ENCODE measurements at places on chromosomes 2 and 18.
A peak's percentile ranks its signal among the peaks of the same experiment; 100 is the strongest.

DNA sequence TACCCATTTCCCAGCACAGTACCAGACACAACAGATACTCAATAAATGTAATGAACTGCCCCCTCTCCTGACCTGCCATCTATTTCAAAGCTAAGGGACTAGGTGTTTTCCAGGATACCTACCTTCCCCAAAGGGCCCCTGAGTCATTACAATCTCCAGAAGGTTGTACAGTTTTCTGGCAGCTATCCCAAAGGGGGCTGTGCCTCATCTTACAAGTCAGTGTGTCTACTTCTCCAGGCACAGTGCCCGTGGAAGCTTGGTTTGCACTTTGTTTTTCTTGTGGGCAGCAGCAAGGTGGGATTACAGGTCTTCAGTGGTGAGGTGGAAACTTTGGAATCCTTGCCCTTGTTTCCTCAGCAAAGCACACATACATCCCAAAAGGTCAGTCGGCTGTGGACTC, 62.8 kb upstream of the CYP26B1 start:
- no peak for DNase-seq

- DNase-seq: no peak
These were observed 134.8 kb downstream of the GCA start for GRCh38 chr2:162478721-162479129.

GRCh38 chr2:226124548-226125011, 675.0 kb downstream of the IRS1 start:
- no peak for DNase-seq

- DNase-seq: peak; percentile 85
These were observed 54.9 kb downstream of the FHOD3 start for GRCh38 chr18:36352384-36352783.

GRCh38 chr2:21052044-21052443, 8.2 kb upstream of the APOB start:
- DNase-seq: no peak

- peak; percentile 75 for DNase-seq
These were observed 13.9 kb upstream of the SLC1A4 start for GRCh38 chr2:64975232-64975821.

- DNase-seq: no peak
These were observed 149.6 kb downstream of the MYT1L start for GRCh38 chr2:2181493-2181892.

DNA sequence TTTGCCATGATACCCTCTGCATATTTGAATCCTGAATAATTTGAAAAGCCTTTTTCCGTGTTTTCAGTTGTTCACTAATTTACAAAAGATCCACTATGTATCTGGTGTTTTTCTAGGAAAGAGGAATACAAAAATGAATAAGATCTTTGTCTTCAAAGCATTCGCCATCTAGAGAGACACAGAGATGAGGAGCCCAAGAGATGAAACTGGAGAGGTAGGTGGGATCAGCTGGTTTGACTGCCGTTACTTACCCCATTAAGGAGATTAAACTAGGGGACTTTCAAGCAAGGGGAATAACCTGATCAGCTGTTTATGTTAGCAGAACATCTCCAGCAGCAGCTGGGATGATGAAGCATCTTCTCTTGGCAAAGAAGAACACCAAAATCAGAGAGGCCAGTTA, 150.2 kb upstream of the SATB2 start:
- DNase-seq: no peak

DNA sequence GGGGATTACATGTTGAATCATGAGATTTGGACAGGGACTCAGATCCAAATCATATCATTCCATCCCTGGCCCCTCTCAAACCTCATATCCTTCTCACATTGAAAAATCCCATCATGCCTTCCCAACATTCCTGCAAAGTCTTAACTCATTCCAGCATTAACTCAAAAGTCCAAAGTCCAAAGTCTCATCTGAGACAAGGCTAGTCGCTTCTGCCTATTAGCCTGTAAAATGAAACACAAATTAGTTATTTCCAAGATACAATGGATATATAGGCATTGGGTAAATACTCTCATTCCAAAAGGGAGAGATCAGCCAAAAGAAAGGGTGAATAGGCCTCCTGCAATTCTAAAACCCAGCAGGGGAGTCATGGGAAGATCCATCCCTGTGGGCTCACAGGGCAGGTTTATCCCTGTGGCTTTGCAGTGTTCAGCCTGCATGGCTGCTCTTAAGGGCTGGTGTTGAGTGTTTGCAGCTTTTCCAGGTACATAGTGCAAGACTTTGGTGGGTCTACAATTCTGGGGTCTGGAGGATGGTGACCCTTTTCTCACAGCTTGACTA, 21.2 kb upstream of the SLC14A1 start:
- no peak for DNase-seq

GRCh38 chr2:185381631-185382030, 357.0 kb upstream of the FSIP2 start:
- no peak for DNase-seq

DNA sequence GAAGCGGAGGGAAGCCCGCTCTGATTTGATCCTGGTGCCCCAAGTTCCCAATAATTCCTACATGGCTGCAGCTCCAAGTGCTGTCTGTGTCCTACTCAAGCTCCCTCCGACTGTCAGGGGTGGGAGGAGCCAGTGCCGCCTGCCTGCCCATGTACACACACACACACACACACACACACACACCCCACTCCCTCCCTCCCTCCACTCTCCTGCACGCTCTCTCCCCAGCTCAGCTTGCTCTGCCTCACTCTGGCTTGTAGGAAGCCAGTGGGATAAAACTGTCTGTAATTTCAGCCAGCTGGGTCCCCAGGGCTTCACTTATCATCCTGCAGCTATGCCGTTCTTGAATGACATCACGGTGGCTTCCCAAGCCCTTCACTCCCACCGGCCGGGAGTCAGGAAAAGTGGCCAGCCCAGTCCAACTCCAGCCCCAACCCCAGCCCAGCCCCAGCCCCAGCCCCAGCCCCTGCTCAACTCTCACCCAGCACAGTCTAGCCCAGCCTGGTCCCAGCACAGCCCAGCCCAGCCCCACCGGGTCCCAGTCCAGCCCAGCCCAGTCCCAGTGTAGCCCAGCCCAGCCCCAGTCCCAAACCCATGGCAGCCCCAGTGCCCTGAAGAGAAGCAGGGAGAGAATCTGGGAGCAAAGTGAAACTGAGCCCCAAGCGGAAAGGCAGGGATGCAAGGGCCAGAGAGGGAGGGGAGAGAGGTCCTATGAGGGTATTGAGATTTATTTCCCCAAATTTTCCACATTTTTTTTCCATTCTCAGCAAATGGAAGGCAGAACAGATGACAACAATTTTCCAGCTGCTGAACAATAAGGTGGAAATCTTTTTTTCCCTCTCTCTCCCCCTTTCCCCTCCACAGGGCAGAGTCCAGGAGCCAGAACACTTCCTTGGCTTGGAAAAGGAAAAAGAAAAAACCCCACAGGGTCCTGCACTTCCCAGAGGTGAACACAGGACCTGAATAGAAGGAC, 144.0 kb downstream of the TNS1 start:
- peak; percentile 91 for DNase-seq

GRCh38 chr2:26583381-26583911, 57.7 kb downstream of the CIB4 start:
- no peak for DNase-seq

GRCh38 chr18:56888978-56889377, 237.8 kb downstream of the WDR7 start:
- DNase-seq: no peak

GRCh38 chr2:18065249-18065648, 186.8 kb downstream of the KCNS3 start:
- no peak for DNase-seq

- no peak for DNase-seq
These were observed 3.0 kb downstream of the FZD7 start for GRCh38 chr2:202036601-202037037.

- no peak for DNase-seq
These were observed 32.3 kb downstream of the GPR155 start for GRCh38 chr2:174454566-174454965.

GRCh38 chr2:222715742-222716141, 44.3 kb downstream of the MOGAT1 start:
- no peak for DNase-seq

- peak; percentile 90 for DNase-seq
These were observed 19.6 kb upstream of the SERPINB11 start for GRCh38 chr18:63683152-63683551.

- DNase-seq: no peak
These were observed 293.0 kb downstream of the RDH14 start for GRCh38 chr2:18267501-18267900.

GRCh38 chr2:140199312-140199711, 1419.1 kb upstream of the NXPH2 start:
- no peak for DNase-seq

DNA sequence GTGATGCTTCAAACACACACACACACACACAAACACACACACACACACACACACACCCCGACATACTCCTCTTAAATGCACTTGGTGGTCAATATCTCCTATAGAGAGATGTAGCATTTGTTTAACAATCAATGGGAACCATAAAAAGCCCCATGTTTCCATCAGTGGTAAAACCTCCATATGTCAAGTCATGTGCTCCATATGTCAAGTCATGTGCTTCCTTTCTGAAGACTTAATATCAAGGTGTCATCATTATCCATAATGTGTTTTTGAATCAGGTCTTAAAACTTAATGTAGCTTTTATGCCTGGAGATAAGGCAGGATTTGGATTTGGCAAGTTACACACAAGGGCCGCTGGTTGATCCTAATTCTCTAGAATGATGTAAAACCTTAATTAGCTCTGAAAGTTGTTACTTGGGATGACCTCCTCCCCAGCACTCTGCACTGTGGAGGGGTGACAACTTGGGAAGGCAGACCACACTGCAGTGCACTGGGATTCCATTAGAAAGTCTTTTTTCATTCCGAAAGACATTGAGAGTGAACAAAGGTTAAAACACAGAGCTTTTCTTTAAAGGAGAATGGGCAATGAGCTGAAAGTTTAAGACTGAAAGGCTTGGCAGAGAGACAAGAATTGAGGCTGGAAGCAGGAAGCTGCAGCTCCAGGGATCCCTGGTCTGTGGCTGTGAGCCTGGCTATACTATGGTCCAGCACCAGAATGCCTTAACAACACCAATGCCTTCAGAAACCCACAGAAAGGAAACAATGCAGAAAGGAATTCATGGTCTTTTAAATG, 26.4 kb downstream of the ALK start:
- DNase-seq: no peak

DNA sequence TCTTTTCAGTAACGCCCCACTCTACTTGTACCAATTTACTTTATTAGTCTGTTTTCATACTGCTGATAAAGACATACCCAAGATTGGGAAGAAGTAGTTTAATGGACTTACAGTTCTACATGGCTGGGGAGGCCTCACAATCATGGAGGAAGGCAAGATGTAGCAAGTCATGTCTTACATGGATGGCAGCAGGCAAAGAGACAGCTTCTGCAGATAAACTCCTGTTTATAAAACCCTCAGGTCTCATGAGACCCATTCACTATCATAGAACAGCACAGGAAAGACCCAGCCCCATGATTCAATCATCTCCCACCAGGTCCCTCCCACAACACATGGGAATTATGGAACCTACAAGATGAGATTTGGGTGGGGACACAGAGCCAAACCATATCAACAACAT, 38.8 kb upstream of the OSBPL6 start:
- DNase-seq: no peak

- peak; percentile 77 for DNase-seq
These were observed 102.6 kb upstream of the ITGA4 start for GRCh38 chr2:181354626-181355025.

- no peak for DNase-seq
These were observed 42.4 kb downstream of the ARL4C start for GRCh38 chr2:234454433-234454832.

DNA sequence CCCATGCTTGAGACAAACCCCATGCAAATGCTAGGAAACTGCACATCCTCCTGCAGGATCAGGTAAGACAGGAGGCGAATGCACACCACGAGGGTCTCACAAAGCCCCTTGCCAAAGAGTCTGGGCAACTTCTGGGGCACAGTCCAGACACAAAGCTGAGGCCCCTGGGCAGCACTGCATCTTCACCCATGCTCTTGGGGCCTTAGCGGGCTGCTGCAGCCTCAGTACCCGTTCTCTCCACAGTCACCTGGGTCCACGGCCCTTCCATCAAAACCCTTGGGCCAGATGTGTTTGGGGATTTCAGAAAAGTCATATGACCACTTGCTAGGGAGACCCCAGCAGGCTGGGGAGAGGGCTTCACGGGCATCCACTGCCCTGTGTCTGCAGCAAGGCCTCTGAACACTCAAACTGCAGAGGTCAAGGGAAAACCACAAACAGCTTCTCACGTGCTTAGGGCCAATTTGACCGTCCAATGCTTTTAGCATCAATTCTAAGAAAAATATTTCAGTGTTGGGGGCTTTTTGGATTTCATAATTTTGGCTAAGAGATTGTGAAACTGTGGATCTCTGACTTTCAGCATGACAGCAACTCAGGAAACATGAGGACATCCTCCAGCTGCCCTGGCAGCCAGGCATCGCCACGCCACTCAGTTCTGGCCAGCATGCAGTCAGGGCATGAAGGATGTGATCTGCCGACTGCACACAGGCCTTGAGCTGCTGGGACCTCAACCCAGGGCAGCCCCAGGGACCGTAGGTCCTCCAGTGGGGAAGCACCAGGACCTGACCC, 20.0 kb downstream of the PASK start:
- DNase-seq: no peak

- DNase-seq: no peak
These were observed 141.5 kb downstream of the AQP4 start for GRCh38 chr18:26723981-26724380.

- no peak for DNase-seq
These were observed 64.0 kb downstream of the HIBCH start for GRCh38 chr2:190255676-190256075.

- no peak for DNase-seq
These were observed 91.6 kb downstream of the STPG4 start for GRCh38 chr2:47063538-47063930.

DNA sequence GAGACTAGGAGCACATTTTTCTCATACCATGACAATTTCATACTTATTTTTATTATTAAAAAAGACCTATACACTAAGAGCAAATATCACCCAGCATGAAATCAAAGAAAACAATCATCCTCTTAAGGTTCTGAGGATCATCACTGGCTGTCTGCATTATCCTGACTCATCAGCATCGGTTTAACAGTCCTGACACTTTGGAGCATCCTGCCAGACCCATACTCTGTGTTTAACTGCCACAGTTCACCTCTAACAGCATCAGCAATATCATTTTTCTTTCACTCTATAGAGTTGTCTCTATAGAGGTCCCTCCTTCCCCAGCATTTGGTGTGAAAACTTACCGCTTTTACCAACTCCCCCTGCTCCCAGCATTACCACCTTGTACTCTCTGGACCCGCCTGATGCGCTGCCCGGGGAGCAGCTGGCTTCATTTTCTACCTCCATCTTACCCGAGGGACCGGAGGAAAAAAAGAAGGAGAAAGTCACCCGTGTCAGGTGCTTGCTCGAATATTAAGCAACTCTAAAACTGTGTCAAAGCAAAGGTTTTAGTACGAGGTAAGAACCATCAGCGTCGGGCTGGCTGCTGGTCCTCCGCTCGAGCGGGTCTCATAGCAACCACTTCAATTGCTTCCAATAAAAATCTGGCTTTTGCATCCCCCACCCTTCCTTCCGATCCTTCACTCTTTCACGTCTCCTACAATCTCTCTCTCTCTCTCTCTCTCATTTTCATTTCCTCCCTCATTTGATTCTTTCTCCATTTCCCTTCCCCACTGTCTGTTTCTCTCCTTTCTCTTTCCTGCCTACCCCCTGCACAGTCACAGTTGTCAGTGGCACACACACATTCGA, at the start of gene RIT2:
TSS of gene RIT2 (minus strand) at position 610 of the 846 bp plus-strand sequence.
- DNase-seq: no peak

Data from GM03348 (cell line).